ENCODE measurements at places on chromosomes 2 and 18. TPM values are rescaled to one million over a fixed set of nuclear protein-coding genes. Genes with fewer than 3 reads are reported as not detected.

The DSG1 gene
- total RNA-seq = not detected

The KIF1A gene
- 7.3 TPM for total RNA-seq

The RFX8 gene
- 1.9 TPM for total RNA-seq

The NXPH2 gene
- 10.6 TPM for total RNA-seq

The FLACC1 gene
- total RNA-seq = 2.3 TPM

The DPP4 gene
- 13.4 TPM for total RNA-seq

The ONECUT2 gene
- total RNA-seq = 0.35 TPM

The RUFY4 gene
- total RNA-seq = 0.27 TPM

The MYO5B gene
- total RNA-seq = 0.98 TPM

The ZBTB7C gene
- total RNA-seq = 3.2 TPM

The GKN2 gene
- not detected for total RNA-seq

The TMEM163 gene
- total RNA-seq = 0.66 TPM

The PAIP2B gene
- total RNA-seq = 5.9 TPM

The RND3 gene
- total RNA-seq = 51.2 TPM

The CERKL gene
- total RNA-seq = not detected

The TMSB10 gene
- 3,326 TPM for total RNA-seq

The LIPT1 gene
- total RNA-seq = 8.1 TPM

The RGPD4 gene
- 0.04 TPM for total RNA-seq

The CCBE1 gene
- total RNA-seq = 2.8 TPM

The MARCO gene
- total RNA-seq = 1.7 TPM

The NBAS gene
- 57.5 TPM for total RNA-seq

The EVA1A gene
- 6.9 TPM for total RNA-seq

The DOK6 gene
- 4.9 TPM for total RNA-seq

The ARMC9 gene
- total RNA-seq = 6.6 TPM

The FASTKD2 gene
- total RNA-seq = 32.1 TPM

The KCNK3 gene
- total RNA-seq = 1.1 TPM

The SLC23A3 gene
- total RNA-seq = 1.5 TPM

The SERPINB11 gene
- total RNA-seq = not detected

Measured in muscle of leg (tissue), 16 donors.